ENCODE measurements at places on chromosomes 2 and 18. TPM values are rescaled to one million over a fixed set of nuclear protein-coding genes. Genes with fewer than 3 reads are reported as not detected.

The UGT1A9 gene
- total RNA-seq = not detected

DNA sequence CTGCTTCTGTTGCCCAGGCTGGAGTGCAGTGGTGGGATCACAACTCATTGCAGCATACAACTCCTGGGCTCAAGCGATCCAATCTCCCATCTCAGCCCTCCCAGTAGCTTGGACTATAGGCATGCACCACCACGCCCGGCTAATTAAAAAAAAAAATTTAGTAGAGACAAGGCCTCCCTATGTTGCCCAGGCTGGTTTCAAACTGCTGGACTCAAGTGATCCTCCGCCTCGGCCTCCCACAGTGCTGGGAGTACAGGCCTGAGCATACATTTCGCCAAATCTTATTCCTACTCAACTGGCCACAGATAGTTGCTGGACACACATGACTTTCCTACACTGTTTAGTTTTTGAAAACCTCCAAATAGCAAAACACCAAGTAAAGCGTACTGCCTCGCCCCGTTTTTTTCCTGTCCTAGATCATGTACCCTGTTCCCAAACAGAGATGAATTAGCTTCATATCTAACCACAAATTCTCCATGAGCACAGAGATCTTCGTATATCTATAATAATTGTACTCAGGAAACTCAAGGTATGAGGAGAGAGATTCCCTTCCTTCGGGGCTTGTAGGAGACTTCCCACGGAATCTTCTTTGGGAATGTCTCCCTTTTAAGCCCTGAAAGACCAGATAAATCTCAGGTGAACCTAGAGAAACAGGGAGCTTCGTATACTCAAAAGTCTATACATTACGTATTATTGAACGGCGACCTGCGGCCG is 598 bp upstream of the C2orf69 start:
- DNase-seq = no peak

GRCh38 chr18:79693561-79694205 is 14.1 kb downstream of the CTDP1 start:
- no peak for DNase-seq

DNA sequence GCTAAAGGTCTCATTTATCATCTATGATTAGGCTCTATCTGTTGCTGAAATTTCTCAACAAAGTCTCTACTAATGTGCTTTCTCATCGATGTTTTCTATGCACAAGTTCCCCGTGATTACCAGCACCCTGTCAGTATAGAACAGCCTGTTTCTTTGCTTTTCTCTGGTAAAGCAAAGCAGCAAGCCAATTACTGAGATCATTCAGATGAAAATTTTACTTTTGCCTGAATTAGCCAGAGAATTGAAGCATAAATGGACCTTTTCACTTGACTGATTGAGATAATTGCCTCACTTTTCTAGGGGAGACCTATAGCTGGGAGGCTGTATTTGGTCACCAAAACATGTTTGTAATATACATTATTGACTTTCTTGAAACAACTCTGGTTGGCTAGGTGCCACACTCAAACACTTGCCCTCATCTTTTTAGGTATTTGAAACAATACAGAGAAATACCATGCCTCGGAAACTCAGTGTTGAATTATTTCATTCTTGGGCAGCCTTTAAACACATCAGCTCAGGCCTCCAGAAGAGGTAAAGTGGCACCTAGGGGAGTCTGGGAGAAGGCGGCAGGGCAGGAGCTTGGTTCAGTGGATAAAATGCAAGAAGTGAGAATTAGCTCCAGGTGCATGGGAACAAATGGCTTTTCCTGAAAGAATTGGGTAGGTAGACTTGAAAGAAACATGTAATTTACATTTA is 96.2 kb downstream of the GALNT3 start:
- DNase-seq = peak; percentile 11

GRCh38 chr2:171322928-171323327 is 110.9 kb downstream of the METTL8 start:
- no peak for DNase-seq

The REG3G gene
- not detected for total RNA-seq

DNA sequence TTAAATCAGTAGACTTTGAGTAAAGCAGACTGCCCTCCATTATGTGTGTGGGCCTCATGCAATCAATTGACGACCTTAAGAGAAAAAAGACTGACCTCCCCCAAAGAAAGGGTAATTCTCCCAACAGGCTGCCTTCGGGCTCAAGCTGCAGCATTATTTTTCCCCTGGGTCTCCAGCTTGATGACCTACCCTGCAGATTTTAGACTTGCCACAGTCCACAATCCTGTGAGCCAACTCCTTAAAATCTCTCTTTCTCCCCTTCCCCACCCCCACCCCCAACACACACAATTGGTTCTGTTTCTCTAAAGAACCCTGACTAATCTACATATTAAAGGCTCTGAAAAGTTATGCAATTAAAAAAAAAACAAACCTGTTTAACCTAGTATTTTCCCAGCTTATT is 89.4 kb downstream of the RNF152 start:
- no peak for DNase-seq

GRCh38 chr18:34808389-34808788 is 98.3 kb downstream of the DTNA start:
- no peak for DNase-seq

GRCh38 chr2:107570876-107571275 is 255.8 kb upstream of the RGPD4 start:
- DNase-seq = no peak

- no peak for DNase-seq
Observed at GRCh38 chr2:144605231-144605840, 85.4 kb upstream of the ZEB2 start.

The LYPD1 gene
- total RNA-seq = not detected

- no peak for DNase-seq
Observed at GRCh38 chr2:134148843-134149472, 104.9 kb upstream of the MGAT5 start.

All from G401 (cell line).